Naive thymus-derived CD4-positive, alpha-beta T cell (primary cell): ENCODE measurements at places on chromosomes 3 and 15. TPM values are rescaled to one million over a fixed set of nuclear protein-coding genes. Genes with fewer than 3 reads are reported as not detected.

Gene PAK6
- 1.9 TPM for total RNA-seq

Gene FBXO40
- not detected for total RNA-seq

Gene ZNF860
- total RNA-seq, result 0.11 TPM

- H3K27ac ChIP-seq, result no peak overlapping the region
- DNase-seq, result no peak
- H3K27me3 ChIP-seq, result peaks cover 23% of the 10 kb centered on the region
- no peaks in the 10 kb centered on the region for H3K36me3 ChIP-seq
Observed at GRCh38 chr3:169144731-169145130, 518.8 kb downstream of the MECOM start.

GRCh38 chr15:40409366-40409765 lies 3.8 kb downstream of the IVD start:
- H3K27me3 ChIP-seq, result no peaks in the 10 kb centered on the region
- no peak overlapping the region for H3K4me3 ChIP-seq
- H3K4me1 ChIP-seq, result peaks cover 9% of the 10 kb centered on the region
- DNase-seq, result no peak

DNA sequence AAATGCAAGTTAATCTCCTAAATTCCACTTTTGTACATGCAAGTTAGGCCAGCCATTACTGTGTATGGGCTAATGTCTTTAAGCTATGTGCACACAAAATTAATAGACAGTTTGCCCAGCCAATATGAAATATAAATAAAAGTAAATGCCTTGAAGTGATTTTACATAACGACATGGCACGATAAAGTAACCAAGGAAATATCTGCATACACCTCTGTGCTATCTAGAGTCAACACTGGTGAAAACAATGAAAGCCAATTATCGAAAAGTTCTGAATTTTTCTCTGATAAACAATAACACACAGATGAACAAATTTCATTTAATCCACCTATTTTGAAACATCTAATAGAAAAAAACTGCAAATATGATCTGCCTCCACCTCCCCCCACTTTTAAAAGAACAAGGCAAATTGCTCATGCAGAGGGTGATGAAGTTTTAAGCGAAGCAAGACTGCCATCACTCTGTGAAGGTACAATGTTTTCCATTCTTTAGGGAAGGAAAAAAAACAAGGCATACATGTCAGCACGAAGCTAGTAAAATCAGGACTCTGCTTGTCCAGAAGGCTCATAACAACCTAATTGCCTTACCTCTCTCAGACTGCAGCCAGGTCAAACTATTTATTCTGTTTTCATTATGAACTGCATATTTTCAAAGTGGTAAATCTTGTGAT lies 317.7 kb downstream of the MECOM start:
- DNase-seq, result no peak
- H3K4me3 ChIP-seq, result no peak overlapping the region
- no peaks in the 10 kb centered on the region for H3K36me3 ChIP-seq
- no peak overlapping the region for H3K27ac ChIP-seq

GRCh38 chr3:134057654-134058110 lies 28.0 kb upstream of the SLCO2A1 start:
- no peaks in the 10 kb centered on the region for H3K4me1 ChIP-seq
- H3K27ac ChIP-seq, result no peak overlapping the region
- no peak for DNase-seq
- no peaks in the 10 kb centered on the region for H3K27me3 ChIP-seq
- H3K4me3 ChIP-seq, result no peak overlapping the region

GRCh38 chr3:191813245-191813644 lies 352.3 kb downstream of the PYDC2 start:
- DNase-seq, result no peak
- no peaks in the 10 kb centered on the region for H3K36me3 ChIP-seq
- H3K4me1 ChIP-seq, result no peaks in the 10 kb centered on the region
- no peak overlapping the region for H3K27ac ChIP-seq

DNA sequence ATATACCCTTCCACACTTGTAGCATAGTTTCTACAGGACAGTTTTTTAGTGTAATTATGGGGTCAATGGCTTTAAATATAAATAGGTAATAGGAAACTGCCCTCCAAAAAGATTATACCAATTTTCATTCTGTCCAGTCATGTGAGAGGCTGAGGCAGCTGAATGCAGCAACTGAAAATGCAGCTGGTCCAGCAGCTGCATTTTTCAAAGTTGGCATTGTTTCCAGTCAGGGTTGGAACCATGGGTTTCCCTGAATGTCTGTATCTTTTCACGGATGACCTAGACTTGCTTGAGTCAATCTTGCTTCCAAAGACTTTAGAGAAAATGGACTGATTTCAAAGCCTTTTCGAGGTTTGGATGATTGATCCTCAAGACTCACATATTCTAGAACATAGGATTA lies 9.9 kb upstream of the KNL1 start:
- no peaks in the 10 kb centered on the region for H3K27me3 ChIP-seq
- H3K27ac ChIP-seq, result no peak overlapping the region
- H3K36me3 ChIP-seq, result no peaks in the 10 kb centered on the region
- H3K4me3 ChIP-seq, result no peak overlapping the region

DNA sequence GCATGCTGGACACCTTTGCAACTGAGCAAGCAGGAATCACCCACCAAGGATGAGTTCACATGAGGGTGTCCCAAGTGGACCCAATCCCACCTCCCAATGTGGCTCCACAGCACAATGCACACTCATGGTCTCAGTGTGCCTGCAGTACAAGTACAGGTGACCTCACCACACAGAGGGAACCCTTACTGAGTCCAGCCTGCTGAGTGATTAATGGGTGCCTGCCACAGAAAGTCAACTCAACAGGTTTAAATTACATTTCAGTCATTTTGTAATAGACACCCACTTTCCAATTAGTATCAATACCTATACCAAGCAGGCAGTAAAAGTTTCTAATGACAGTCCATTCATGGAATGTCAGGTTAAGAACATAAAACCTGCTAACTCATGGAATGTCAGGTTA lies 59.5 kb downstream of the HERC2 start:
- no peak overlapping the region for H3K4me3 ChIP-seq
- H3K27ac ChIP-seq, result no peak overlapping the region
- H3K36me3 ChIP-seq, result no peaks in the 10 kb centered on the region
- no peaks in the 10 kb centered on the region for H3K27me3 ChIP-seq
- no peak for DNase-seq
- H3K4me1 ChIP-seq, result no peaks in the 10 kb centered on the region
